HT-29 (cell line): ENCODE measurements at places on chromosomes 11 and 22. TPM values are rescaled to one million over a fixed set of nuclear protein-coding genes. Genes with fewer than 3 reads are reported as not detected.
A peak's percentile ranks its signal among the peaks of the same experiment; 100 is the strongest.

DNA sequence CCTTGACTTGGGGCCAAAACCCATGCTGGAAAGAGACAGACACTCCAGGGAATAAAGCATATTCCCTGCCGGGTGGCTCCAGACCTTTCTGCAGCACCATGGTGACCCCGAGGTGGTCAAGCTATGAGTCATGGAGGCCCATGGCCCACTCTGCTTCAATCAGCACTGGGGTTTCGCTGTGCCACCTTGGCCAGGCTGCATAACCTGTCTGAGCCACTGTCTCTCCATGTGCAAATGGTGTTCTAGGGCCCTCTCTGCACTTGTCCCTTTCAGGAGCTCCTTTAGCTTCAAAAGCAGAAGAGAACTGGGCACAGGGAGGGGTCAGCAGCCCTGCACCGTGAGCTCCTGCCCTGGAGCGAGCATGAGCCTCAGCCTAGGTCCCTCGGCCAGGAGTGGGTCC lies 410.1 kb downstream of the SHANK2 start:
- DNase-seq: no peak

GRCh38 chr11:46361283-46362155 lies 14.3 kb downstream of the DGKZ start:
- no peak for DNase-seq

DNA sequence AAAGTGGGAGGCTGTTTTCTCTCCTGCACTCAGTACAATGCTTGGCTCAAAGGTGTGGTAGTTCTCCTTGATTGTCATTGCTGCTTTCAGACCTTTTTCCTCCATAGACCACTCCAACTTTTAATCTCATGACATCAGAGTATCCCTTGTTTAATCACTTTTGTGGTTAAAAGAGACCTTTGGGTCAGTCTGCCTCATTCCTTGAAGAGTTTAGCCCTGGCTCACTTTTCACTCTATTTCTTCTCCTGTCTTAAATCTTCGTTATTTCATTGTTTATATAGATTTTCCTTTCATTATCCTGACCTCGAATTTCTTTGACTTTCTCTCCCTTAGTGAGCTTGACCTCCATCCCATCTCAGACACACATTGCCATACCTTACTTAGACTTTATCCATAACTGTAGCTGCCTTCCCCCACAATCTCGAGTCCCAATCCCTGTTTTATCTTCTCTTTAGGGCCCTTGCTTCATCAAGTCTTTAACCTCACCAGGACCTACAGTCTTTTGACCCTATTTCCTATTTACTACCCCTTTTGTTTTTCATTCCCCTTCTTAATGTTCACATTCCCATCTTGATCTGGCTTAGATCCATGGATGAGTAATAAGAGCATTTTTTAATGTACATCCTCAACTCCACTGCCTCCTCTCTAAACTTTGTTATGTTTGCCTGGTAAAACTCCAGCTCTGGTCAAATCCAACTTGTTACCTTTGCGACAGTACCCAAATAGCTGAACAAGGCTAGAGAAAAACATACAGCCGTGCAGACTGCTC lies 9.5 kb downstream of the ATXN10 start:
- DNase-seq: no peak

DNA sequence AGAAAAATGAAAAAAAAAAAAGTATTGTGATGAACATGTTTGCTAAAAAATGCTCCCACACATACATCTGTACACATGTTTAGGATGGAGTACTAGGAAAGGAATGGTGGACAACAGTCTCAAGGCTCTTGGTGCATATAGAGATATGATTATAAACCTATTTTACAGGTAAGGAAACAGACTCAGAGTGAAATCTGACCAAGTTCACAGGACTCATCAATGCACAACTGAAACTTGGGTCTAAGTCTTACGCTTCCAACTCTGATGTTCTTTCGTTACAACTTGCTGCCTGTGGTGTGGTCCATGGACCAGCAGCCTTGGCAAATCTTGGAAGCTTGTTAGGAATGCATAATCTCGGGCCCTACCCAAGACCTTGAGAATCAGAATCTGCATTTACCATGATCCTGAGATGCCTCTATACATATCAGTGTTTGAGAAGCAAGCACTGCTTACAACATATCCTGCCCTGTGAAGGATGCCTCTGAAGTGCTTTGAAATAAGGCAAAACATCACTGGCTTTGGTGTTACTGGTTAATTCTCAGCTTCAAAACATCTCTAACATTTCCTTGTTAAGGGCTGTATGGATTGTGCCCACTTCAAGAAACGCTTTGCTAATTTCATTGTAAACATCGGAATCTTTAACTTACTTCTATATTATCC lies 39.9 kb upstream of the NUP160 start:
- no peak for DNase-seq

DNA sequence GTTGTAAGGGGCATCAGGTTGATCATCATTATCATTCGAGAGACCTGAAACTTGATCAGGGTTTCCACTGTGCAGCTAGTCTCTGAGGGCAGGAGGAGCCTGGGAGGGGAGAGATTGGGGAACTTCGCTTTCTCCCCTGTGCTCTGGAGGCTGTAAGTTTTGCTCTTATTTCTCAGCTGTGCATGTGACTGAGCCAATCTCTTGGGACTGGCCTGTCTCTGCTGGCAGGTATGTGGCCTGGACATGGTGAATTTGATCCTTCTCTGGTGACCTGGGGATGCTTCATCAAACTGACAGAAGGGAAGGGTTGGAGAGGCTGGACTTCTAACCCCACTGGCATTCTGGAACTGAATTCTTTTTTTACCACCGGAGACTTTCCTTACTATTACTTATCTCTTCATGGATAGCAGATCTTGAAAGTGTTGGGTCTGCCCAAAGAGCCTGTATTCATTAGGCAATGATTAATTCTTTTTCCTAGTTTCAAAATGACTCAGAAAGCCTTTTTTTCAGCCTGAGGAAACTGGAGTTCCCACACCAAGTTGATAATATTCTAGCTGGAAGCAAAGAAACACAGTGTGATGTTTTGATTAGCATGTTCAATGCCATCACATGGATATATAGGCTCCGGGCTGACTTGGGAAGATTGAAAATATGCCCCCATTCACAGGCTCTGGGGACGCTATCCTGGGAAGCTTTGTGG lies 36.5 kb downstream of the TSPAN18 start:
- DNase-seq: no peak

DNA sequence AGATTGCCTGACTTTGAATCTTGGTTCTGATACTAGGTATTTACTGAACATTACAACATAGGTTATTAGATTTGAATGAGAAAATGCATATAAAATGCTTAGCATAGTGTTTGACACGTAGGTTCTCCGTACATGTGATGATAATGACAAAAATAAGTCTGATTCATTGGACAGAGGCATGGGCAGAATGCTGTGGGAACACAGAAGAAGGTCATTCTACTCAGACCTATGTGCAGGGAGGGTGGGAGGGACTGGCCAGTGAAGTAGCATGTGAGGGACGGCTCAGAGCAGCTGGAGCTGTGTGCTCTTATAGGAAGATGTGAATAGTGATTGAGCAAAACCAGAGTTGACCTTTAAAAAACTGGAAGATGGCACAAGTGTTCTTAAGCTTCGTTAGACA lies 256.8 kb upstream of the RAG2 start:
- DNase-seq: no peak

DNA sequence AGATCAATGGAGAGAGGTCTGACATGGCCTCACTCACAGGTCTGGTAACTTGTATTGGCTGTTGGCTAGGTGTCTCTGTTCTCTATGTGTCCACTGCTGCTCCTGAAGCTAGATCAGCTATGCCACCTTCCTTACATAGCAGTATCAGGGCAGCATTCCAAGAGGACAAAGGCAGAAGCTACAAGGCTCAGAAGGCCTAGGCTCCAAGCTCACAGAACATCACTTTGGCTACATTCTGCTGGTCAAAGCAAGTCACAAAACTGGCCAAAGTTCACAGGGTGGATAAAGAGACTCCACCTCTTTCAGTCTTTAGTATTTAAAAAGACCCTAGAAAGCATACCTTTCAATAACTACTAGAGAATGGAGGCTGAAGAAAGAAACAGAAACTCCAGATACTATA lies 4.1 kb downstream of the SLC5A12 start:
- peak; percentile 11 for DNase-seq

- DNase-seq: no peak
Measured at GRCh38 chr22:44033694-44034093, 9.6 kb downstream of the PARVB start.

- DNase-seq: no peak
Measured at GRCh38 chr11:47529951-47530350, 23.0 kb downstream of the CELF1 start.

DNA sequence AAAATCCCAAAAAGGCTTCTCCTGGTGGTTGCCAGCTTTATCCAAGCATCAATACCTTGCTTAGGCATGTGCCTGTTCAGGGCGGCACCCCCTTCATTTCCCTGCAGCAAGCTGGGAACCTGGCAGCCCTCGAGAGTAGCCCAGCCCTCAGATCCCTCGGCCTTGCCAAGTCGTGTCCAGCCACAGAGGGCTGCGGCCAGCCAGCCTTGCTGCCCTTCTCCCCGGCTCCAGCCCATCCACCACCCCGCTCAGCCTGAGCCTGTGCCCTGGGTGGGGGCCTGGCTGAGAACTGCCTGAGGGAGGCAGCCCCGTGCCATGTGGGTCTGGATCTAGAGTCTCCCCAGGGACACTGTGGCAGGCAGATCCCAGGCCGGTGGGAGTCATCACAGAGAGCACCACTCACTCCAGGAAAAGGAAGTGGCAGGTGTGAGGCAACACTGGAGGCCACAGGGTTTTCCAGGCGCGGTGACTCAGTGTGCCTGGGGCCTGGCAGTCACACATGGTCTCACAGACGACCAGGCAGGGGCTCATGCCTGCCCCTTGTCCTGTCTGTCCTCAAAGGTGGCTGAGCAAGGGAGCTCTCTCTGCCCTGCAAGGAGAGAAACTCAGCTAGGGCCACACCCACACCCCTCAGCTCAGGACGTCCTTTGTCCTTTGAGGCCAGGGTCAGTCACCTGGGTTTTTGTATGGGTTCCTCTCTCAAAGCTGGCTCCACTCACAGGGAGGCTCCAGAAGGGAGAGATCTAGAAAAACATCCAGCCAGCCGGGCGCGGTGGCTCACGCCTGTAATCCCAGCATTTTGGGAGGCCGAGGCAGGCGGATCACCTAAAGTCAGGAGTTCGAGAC lies 12.2 kb upstream of the CDC42BPG start:
- peak; percentile 84 for DNase-seq

DNA sequence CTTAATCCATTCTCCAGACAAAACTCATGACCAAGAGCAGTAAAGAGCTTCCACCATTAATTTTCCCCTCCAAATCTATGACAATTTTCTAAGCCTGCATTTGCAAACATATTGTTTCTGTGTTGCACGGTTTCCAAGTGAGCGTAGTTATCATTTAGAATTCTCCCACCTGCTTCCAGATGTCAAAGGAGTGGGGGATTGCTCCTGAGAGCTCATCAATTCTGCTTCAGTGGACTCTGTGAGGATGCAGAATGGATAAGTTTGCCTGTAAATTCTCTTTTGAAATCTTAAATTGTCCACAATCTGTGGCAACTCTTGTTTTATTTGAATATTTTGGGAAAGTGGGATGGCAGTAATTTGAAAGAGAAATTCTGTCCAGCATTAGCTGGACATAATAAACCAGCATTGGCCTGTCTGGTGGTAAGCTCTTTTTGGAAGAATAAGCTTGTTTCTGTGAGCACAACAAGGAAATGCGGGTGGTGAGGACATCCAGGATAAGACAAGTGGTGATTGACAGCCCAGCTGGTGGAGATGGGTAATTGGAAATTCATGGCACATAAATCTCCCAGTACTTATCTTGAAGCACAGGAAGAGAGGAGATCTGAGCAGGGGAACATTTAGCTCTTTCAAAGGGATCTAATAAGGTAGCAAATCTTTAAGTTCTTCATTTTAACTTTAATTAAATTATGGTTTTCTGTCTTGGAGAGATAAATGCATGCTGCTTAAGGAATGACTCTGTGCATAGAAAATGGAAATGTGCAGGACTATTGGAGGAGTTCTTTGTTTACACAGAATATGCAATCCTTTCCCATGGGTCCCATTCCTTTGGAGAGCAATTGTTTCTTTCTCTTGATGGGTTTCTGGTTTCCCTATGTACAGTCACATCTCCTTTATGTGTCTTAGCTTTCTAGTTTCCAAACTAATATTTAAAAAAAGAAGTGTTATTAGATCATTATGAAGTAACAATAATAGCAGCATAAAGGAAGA lies 73.2 kb downstream of the FAT3 start:
- no peak for DNase-seq

DNA sequence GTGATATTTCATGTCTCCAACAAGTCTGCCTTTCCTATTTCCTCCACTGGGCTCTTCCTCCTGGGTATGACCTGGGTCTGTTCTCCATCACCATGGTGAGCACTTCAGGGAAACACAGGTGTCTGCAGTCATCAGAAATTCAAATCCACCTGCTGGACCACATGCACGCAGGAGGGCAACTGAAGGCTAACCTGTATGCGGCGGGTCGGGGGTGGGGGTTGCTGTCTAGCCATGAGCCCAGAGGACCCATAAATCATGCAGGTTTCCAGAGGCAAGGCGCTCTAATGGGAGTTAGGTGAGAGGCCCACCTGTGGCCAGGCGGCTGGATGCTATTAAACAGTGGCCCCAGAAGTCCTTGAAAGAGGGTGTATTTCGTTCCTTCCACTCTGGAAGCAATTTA lies 11.1 kb upstream of the PAMR1 start:
- no peak for DNase-seq

DNA sequence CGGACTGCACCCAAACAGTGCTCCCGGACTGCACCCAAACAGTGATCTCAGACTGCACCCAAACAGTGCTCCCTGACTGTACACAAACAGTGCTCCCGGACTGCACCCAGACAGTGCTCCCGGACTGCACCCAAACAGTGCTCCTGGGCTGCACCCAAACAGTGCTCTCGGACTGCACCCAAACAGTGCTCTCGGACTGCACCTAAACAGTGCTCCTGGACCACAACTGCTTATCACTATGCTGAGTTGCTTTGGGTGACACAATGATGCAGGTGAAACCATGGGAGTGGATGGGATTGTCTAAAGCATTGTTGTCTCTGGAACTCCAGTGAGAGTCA lies 90.4 kb downstream of the FBXO7 start:
- DNase-seq: no peak

DNA sequence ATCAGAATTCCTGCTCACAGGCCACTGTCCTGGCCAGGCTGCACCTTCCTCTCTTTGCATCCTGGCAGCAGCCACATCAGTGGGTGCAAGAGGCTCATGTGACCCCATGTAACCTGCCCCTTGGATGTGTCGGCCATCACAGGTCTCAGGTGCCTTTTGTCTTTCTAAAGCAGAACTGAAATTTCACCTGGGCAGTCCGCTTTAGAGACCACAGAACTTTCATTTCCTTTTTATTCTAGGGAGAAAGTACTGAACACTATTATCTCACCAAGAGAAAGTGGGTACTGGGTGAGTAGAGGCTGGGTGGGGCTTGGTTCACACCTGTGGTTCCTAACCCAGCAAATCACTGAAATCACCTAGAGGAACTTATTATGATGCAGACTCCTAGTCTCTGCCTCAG lies 51.7 kb upstream of the NUP160 start:
- DNase-seq: no peak

- no peak for DNase-seq
Measured at GRCh38 chr11:109512680-109513079, 90.7 kb downstream of the C11orf87 start.

NAV2 gene
- total RNA-seq: 0.05 TPM in 2 replicates

C22orf42 gene
- total RNA-seq: not detected in 2 replicates

OR9Q1 gene
- not detected in 2 replicates for total RNA-seq

SULT4A1 gene
- not detected in 2 replicates for total RNA-seq

PDGFB gene
- total RNA-seq: 12.4 and 16.6 TPM in 2 replicates

SLCO2B1 gene
- 0.55 and 1.9 TPM in 2 replicates for total RNA-seq

PGA5 gene
- total RNA-seq: not detected in 2 replicates
